NCI-H526 (cell line): ENCODE measurements at places on chromosomes 16 and 17.

DNA sequence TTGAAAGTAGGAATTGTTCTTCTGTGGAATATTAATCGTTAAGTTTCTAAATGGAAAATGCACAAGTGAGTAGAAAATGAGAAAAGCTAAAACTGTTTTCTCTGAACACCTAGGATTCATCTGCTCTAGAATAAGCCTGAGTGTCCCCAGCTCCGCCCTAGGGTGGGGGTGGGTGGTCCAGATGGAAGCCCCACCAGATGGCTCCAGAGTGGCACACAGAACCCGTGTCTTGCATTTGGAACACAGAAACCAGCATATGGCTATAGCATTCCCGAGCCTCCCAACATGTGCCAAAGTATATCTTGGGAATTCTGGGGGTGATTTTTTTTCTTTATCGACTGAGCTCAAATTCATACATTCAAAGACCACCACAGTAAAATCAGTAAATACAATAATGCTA is 517.7 kb upstream of the PSMD7 start:
- DNase-seq, result no peak

DNA sequence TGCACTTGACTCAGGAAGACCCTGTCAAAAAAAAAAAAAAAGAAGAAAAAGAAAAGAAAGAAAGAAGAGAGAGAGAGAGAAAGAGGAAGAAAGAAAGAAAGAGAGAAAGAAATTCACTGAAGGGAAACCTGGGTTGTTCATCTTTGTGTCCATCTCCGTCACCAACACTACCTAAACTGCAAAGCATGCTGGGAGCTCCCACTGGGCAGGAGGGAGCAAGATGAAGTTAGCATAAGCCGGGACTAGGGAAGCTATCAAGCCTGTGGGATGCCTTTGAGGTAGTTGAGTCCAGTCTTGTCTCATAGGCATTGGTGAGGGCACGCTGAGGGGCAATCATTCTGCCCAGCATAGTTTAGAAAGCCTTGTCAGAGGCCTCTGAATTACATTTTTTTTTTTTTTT is 7.6 kb upstream of the CBFB start:
- no peak for DNase-seq

DNA sequence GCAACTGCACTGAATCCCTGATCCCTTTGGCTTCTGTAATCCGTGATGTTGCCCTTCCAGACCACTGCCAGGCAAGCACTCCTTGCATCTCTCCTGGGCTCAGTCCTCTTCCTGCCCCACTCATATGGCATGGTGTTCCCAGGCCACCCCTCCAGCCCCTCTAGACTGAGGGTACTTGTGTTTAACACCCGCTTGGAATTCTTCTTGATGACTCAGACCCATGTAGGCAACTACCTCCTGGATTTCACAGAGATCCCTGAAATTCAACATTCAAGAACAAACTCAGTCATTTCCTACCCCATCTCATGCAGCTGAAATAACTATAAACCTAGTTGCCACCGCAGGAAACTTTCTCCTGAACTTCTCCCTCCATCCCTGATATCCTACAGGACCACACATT is 541.9 kb upstream of the CDH11 start:
- DNase-seq, result no peak

GRCh38 chr17:3944485-3945388 is 19.5 kb downstream of the ATP2A3 start:
- no peak for DNase-seq

GRCh38 chr16:27531826-27532800 is 17.6 kb downstream of the GTF3C1 start:
- DNase-seq, result no peak

DNA sequence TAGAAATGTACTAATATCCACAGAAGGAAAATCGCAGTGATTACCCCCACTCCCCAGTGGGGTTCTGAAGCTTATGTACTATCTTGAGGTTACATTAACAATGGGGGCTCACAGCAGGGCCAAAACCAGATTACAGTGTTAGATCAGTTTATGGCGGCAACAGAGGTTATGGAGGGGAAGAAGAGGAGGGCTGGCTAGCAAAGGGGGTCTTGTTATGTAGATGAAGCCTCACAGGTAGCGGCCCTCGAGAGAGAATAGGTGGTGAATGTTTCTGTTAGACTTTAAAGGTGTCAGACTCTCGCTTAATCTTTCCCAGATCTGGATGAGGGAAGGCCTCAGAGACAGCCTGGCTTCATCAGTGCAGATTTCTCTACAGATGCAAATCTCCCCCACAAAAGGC is 22.2 kb downstream of the RNF112 start:
- DNase-seq, result no peak

GRCh38 chr17:77640252-77640651 is 318.3 kb upstream of the TNRC6C start:
- DNase-seq, result no peak

- no peak for DNase-seq
Measured at GRCh38 chr16:81487301-81487720, 42.7 kb downstream of the CMIP start.

GRCh38 chr17:64099543-64099942 is 30.4 kb downstream of the ERN1 start:
- no peak for DNase-seq

- DNase-seq, result peak; percentile 10
Measured at GRCh38 chr17:7307686-7308624, 527 bp downstream of the EIF5A start.
